Activated CD8-positive, alpha-beta memory T cell treated with anti-CD3 and anti-CD28 coated beads, Interleukin-2, amount 50 U/mL, for 4 hours (primary cell): ENCODE measurements at places on chromosomes 12 and 14.

GRCh38 chr12:132121283-132121682 lies 22.8 kb downstream of the DDX51 start:
- no peak for DNase-seq

- no peak for DNase-seq
These were observed 81.6 kb downstream of the PLEKHG7 start for GRCh38 chr12:92784356-92784755.

DNA sequence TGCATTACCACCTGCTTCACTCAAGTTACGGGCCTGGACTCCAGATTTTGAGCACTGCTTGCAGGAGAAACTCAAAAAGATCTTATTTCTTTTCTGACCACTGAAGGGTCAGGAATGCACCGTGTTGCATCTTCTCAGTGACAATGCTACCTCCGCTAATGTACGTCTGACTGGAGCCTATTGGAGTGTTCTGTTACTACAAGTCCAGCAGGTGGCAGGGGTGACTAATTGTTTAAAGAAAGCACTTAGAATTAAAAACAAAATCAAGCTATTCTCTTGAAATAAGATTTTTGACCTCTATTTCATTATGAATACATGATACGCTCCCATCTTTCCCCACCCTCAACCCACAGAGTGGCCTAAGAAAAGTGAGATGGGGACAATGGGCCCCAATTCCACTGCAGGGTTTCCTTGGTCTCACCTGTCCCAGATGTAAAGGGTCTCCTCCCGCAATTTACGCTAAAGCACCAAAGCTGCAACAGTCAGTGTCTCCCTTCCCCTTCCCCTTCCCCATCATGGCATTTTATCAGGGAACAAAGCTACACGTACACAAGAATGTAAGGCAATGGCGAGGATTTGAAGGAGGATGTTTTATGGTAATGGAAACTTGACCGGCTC lies 2.2 kb downstream of the TBPL2 start:
- no peak for DNase-seq

DNA sequence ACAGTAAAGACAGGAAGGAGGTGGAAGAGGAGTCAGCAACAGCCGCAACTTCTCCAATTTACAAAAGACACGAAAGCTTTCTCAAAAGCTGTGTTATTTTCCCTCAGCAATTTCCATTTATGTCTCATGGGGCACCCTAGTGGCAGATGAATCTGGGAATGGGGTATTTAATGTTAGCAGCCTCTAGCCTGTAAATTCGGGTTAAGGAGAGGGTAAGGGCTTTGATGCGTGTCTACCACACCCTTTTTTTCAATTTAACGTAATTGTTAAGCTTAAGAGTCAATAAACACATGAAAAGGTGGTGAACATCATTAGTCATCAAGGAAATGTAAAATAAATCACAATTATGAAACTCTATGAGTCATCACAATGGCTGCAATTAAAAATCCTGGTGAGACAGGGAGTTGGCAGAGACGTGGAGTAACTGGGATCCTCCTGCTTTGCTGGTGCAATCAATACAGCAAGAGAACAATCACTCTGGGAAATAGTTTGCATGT lies 986.4 kb downstream of the AACS start:
- no peak for DNase-seq

DNA sequence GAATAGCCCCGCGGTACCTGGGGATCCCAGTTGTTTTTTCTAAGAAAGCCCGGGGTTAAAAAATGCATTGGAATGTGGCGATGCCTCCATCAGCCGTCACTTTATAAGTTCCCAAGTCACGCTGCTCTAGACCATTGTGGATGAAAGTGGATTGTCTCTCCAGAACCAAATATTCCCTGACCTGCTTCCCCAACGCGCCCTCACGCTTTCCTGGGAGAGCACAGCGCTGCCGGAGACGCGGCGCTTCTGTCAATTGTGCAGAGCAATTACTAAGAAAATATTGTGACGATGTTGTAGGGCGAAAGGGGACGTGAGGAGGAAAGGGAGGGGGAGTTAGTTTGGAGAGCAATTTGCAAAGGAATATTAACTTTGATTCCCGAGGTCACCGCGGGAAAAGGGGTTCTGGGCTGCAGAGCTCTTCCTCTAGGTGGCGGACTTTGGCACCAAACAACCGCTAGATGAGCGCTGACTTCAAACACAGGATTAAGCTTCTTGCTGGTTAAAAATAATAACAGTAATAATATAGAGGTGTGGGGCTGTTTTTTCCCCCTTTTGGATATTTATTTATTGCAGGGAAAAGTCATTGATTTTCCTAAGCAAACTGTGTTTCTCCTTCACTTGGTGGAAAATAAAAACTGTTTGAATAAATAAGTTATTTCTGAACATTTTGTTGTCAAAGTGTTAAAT lies 9.6 kb upstream of the FOXG1 start:
- no peak for DNase-seq
